ENCODE measurements at places on chromosomes 6 and 20.

GRCh38 chr6:111950661-111951496, 77.6 kb upstream of the FYN start:
- DNase-seq = no peak

GRCh38 chr6:82248273-82248735, 760 bp upstream of the IBTK start:
- DNase-seq = no peak

DNA sequence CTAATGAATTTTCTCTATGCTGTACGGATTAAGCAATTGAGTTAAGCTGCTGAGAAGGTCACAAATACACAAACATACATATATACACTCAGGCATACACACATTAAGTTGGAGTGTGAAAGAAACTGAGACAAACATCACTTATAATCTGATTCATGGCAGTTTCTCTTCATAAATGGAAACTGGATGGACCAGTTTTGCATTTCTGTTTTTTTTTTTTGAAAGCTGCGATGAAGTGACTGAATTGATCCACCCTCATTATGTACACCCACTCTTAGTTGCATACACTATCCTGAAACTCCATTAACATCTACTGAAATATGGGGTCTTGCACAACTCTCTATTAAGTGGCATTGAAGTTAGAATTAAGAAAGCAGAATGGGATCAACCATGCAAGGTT, 32.9 kb upstream of the TENT5A start:
- DNase-seq = no peak

- DNase-seq = no peak
These were observed 9.3 kb upstream of the LAMA5 start for GRCh38 chr20:62376112-62377063.

GRCh38 chr6:21396313-21396712, 197.2 kb upstream of the SOX4 start:
- no peak for DNase-seq

- no peak for DNase-seq
These were observed 75.7 kb upstream of the BHLHE23 start for GRCh38 chr20:63082308-63082938.
